ENCODE measurements at places on chromosomes 7 and 10. TPM values are rescaled to one million over a fixed set of nuclear protein-coding genes. Genes with fewer than 3 reads are reported as not detected.

Gene NPY
- not detected for total RNA-seq

Gene ALOX5
- 12.7 TPM for total RNA-seq

DNA sequence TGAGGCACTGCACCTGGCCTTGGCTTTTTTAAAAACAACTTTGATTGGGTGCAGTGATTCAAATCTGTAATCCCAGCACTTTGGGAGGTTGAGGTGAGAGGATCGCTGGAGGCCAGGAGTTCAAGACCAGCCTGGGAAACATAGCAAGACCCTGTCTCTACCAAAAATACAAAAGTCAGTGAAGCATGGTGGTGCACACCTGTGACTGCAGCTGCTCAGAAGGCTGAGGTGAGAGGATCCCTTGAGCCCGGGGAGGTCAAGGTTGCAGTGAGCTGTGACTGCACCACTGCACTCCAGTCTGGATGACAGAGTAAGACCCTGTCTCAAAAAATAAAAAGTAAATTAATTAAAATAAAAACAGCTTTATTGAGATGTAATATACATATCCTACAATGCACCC, 84.9 kb downstream of the NPTX2 start:
- DNase-seq: no peak

DNA sequence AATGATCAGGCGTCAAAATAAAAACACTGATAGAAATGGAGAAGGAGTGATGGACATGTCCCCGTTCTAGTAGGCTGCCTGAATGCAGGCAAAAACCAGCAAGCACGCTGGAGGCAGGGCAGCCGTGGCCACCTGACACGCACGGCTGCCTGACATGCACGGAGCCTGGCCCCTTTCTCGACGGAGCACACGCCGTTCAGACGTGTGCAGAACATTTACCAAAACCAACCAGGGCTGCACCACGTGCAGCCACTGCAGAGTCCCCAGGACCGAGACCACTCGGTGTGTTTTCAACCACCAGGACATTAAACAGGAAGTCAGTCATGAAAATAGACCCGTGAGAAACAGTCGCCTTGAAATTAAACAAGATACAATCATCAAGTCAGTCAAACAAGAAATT, 61.9 kb upstream of the NKX6-2 start:
- DNase-seq: peak; percentile 10

- DNase-seq: no peak
Measured at GRCh38 chr7:114917211-114917839, 4.6 kb upstream of the MDFIC start.

DNA sequence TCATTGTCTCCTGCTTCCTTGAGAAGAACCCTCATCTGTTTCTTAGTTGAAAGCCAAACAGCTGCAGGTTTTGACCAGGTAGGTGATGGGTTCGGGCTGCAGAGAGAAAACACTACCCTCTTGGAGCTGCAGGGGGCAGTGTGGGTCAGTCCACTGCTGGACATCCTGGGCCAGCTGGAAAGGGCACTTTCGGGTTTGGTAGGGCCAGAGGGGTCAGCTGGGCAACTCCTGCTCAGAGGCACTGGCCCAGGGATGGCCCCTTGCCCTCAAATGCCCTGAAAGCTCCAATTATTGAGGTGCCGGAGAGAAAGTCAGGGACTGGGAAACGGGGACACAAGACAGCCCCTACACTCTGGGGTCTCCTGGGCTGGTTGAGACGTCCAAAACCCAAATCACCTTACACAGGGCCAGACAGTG, 90.7 kb downstream of the MKI67 start:
- DNase-seq: peak; percentile 74

DNA sequence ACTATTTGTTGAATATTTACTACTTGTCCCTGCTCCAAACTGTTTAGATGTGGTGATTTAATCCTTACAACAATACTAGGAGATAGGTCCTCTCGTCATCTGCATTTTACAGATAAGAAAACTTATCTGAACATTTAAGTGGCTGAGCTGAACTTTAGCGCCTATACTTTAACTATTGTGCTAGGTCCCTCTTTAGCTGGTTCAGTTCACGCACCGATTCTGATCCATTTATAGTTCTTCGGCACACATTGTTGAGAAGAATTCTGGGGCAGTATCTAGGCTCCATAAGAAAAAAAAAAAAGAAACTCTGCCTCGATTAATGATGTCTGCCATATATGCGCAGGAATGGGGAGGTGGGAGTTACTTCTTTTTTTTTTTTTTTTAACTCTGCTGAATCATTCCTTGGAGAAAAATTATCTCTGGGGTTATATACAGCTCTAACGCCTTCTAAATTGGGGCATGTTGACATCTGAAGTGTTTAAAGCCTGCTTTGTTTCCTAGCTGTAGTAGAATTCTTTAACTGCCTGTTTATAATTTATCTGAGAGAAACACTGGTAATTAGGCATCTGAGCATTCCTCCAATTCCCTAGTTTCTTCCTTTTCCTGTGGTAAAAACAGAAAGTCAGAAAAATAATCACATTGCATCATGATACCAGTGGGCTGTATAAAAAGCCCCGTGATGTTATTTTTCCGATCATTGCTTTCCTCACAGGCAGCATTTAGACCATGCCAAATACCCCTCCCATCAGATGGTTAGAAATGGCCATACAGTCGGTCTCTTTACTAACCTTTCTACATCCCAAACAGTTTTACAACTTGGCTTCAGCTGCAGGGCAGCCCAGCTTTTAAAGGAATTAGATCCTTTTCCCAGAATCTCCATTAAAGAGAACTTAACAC, 98.5 kb upstream of the KDM7A start:
- no peak for DNase-seq

DNA sequence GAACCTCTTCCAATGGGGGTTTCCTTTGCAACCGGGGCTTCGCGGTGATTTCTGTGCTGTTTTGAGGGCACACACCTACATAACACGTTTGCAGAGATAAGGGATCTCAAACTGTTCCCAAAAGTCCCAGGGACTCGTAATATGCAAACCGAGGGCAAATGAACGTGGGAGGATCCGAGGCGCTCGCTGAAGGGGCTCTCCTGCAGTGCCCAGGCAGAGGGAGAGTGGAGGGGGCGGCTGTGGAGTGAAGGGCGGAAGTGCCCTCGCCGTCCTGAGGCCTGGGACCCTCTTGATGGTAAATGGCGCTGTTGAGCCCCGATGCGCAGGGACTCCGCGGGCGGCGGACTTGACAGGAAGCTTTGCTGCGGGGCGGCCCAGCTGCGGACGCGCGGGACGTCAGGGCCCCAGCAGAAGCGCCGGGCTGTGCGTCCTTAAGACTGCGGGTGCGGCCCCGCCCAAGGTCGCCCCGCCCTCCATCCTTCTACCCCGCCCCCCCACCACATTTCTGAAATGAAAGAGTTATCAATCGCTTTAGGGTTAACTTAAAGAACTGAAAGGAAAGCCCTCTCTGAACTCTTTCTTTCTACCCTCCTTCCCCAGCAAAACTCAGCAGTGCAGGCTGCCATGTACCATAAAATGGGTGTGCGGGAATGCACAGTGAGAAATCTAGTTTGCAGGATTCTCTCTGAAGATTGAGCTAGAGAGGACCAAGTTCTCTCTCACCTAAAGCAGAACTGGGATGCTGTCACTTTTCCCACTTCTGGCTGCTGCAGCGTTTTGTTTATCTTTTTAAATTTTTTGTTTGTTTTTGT, 151.8 kb upstream of the YAE1 start:
- DNase-seq: peak; percentile 65

Gene NXPH1
- not detected for total RNA-seq

- no peak for DNase-seq
Measured at GRCh38 chr7:70298780-70299471, 700.7 kb downstream of the AUTS2 start.

Gene IFIT1B
- total RNA-seq: not detected

Gene TMEM236
- 0.36 TPM for total RNA-seq

Gene PNLIPRP1
- not detected for total RNA-seq

Gene ERVW-1
- total RNA-seq: not detected

Gene ZKSCAN5
- 9.9 TPM for total RNA-seq

- no peak for DNase-seq
Measured at GRCh38 chr7:41933427-41933826, 230.5 kb upstream of the INHBA start.

DNA sequence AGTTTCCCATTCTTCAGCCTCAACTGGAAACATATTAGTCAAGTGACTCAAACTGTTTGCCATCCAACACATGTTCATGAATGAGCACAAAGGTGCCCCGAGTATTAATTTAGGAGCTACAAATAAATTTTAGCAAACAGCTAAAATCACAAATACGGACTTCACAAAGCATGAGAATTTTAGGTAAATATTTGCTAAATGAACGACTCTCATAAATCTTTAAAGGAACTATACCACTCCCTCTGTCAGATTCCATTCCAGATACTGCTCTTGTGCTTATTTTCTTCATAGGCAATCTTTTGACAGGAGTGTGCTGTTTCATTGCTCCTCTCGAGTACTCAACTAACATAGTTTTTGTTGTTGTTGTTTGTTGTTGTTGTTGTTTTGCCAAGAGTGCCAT, 330.9 kb downstream of the PARD3 start:
- DNase-seq: no peak

GRCh38 chr7:39509436-39509835, 56.8 kb upstream of the YAE1 start:
- no peak for DNase-seq

Gene MKI67
- 0.34 TPM for total RNA-seq

- DNase-seq: no peak
Measured at GRCh38 chr10:91976317-91977051, 52.9 kb downstream of the BTAF1 start.

Gene RNF32
- not detected for total RNA-seq

DNA sequence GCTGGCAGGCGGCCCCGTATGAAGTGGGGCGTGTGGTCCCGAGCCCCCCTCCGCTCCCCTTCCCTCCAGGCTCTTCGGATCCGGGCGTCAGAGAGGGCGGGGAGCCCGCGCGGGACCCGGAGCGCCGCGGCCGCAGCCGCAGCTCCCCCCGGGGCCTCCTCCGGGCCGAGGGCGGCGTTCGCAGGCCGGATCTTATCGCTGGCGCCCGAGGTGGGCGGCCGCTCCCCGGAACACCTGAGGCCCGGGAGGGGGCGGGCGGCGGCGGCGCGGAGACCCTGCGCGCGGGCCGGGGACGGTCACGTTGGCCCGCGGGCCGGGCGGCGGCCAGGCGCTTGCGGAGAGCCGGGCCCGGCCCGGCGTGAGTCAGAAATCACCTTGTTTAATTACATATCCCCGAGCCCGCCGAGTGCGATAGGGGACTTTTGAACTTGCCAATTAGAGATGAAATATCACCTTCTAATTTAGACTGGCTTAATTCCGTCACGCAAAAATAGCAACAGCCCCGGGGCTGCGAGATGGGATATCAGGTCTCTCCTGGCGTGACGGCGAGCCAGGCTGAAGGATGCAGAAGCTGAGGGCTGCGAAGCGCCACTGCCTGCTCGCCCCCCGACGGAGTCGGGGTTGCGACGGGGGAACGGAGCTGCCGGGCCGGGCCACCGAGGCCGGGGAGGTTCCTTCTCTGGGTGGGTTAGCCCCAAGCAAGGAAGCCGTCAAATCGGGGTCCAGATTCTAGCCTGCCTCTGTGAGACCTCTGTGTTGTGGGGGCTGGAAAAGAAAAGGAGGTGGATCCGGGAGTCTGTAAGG, 43.4 kb downstream of the LDB3 start:
- DNase-seq: peak; percentile 32

Gene SCART1
- 3.8 TPM for total RNA-seq

GRCh38 chr7:154911411-154911810, 91.5 kb downstream of the PAXIP1 start:
- no peak for DNase-seq

GRCh38 chr7:39168403-39169098, 190.8 kb downstream of the POU6F2 start:
- DNase-seq: no peak

Gene ZCCHC24
- 1.1 TPM for total RNA-seq

DNA sequence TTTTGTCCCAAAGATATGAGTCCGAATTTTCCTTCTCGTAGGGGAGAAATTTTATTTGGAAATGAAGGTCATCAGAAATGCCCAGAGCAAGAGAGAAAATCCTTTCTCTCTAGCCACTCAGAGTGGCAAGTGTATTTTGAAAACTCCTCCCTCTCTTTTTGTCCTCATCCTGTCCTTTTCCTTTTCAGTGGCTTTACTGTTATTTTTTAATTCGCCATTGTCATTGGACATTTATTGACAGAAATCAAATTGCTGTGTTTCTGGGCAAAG, 39.6 kb downstream of the TET1 start:
- no peak for DNase-seq

Gene C10orf95
- total RNA-seq: 0.52 TPM

DNA sequence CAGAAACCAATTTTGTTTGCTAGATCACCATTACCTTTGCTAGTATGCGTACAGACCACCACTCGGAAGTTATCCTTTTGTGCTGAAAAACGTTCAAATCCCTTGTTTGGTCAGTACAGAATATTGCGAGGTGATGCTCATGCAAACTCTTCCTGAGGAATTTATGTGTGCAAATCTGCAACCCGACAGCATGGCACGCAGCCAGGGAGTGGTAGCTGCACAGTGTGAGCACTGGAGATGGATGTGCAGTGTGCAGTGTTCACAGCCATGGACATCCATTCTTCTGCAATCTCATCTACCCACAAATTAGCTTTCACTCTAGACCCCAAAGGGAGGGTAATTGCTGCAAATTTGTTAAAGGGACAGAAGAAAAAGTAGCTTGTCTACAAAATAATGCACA, 72.2 kb downstream of the CACUL1 start:
- no peak for DNase-seq

Gene KCP
- 0.29 TPM for total RNA-seq

Gene ACSM6
- total RNA-seq: not detected

- DNase-seq: no peak
Measured at GRCh38 chr7:28862595-28863272, 95.4 kb downstream of the TRIL start.

- DNase-seq: no peak
Measured at GRCh38 chr7:149475121-149476045, 14.5 kb upstream of the ZNF777 start.

- DNase-seq: no peak
Measured at GRCh38 chr10:122207596-122207995, 63.5 kb upstream of the BTBD16 start.

Gene VWA2
- total RNA-seq: not detected

Measured in naive thymus-derived CD8-positive, alpha-beta T cell (primary cell).